Stimulated activated CD4-positive, alpha-beta T cell treated with anti-CD3 and anti-CD28 coated beads, Interleukin-12 subunit alpha, Interleukin-12 subunit beta, amount 100 ng/mL, for 48 hours (primary cell): ENCODE measurements at places on chromosomes 3 and 15.

DNA sequence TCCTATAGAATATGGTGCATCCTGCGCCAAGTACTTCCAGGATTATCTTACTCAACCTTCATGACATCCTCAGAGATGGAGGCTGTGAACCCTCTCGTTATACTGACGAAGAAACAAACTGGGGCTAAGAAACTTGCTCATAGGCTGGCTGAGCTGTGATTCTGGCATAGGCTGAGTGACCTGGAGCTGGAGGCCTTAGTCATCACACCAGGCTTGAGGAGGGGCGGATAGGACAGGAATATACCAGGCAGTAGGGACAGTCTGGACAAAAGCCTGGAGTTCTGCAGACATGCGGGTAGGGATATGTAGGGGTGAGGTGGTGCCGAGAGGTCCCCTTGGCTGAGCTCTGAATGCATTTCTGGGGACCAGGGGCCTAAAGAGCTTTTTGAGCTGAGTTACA is 18.1 kb downstream of the HEMK1 start:
- no peak for DNase-seq

DNA sequence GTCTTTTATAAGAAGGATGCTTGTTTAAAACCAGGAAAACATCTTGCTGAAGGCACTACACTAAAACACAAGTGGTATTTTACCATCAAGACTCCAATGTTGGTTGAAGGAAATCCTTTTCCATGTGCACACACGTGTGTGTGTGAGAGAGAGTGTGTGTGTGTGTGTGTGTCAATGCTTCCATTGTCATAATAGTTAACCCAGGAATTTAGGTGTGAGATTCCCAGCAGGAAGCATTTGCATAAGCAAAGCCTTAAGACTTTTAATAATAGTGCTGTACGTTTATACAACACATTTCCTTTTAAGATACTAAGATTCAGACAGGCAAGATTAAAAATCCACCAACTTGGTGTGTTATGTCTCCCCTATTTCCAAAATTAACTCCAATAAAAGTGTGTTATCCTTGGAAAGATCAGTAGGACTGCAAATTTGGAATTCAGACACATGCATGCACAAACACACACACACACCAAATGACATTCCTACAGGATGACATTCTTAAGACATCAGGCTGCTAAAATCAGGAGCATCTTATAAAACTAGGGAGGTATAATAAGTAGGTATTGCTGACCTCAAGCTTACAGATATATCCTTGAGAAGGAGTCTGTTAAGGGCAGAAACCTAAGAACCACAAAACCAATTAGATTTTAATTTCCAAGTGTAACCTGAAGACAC is 18.3 kb downstream of the LMCD1 start:
- DNase-seq: no peak

DNA sequence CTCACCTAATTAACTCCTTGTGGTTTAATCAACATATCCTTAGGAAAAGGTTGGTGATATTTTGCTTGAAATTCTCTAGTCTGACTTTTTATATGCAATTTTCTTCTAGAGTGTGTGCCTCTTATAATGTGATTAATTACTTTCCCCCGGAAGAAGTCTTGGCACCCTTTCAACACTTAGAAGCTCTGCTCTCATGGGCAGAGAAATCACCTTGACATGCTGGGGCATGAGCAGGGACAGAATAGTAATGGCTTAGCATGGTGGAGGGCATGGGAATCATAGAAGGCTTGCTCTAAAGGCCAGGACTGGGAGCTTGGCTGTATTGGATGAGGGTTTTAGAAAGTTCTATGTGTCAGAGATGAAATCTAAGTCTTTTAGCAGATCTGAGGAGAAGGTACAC is 293.5 kb downstream of the AGBL1 start:
- DNase-seq: no peak

DNA sequence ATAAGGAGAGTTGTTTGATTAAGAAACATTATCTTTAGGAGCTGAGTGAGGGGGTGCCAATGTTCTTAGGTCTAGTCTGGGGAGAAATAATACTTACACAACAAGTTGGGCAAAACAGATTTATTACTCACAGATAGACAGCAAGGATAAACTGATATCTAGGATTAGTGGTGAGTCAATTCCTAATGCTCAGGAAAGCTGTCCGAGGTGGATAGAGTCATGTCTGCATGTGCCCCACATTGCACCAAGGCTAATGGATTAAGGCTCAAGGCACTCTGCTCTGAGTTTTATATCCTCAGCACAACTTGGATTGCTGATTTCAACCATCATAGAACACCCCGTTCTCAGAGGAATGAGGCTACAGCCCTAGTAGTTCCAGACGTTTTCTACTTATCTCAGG is 1042.3 kb downstream of the OTOL1 start:
- no peak for DNase-seq

DNA sequence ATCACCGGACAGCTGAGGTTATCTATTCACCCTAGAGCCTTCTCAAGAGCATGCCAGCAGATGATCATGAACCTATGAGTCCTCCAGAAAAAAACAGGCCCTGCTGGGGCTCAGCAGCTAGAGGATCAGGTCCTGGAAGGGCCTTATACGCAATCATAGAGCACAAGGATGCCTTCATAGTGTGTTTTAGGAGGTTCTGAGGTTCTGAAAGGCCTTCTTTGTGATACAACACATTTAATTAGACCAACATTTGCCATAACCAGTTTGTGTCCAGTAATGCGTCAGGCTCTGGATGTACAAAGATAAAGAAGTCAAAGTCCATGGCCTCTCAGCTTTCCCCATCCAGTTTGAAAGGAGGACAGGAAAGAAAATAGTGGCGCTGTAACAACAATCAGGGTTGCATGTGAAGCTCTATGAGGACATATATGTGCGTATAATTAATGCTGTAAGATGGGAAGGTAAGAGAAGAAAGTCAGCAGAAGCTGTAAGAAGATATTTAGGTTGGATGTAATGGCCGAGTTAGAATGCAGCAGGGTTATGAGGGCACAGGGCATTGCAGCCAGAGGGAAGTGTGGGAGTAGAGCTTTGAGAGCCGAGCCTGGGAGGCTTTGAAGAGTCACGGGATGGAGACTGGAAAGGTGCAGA is 302.6 kb upstream of the TBL1XR1 start:
- DNase-seq: no peak

- DNase-seq: no peak
These were observed 92.0 kb upstream of the GBE1 start for GRCh38 chr3:81853431-81853830.

- no peak for DNase-seq
These were observed 1.8 kb downstream of the CADM2 start for GRCh38 chr3:84960581-84960980.

DNA sequence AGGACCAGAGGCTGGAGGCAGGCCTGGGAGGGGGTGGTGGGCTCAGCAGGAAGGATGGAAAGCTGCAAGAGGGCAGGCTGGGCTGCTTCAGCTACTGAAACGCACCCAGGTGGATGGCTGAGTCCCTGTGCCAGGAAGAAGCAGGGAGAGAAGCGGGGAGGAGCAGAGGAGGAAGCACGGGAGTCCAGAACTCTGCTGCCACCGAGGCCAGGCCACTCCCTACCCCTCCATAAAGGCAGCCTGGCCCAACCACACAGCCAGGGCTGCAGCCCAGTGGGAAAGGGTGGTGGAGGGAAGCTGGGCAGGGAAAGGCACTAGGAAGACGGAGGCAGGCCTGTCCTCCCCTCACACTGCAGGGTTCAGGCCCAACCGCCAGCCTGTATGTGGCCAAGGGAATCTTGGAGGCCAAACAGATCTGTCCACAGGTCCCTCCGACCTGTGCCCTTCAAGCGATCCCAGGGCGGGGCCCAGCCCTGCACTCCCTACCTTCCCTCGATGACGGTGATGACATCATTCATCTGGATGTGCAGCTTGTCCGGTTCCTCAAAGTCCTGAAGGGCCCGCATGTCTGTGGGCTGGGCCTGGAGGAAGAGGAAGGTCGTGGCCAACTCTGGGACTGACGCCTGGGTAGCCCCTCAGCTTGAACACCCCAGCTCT is 30.5 kb downstream of the TNK2 start:
- no peak for DNase-seq

GRCh38 chr3:120407508-120408287 is 43.1 kb downstream of the FSTL1 start:
- DNase-seq: no peak

DNA sequence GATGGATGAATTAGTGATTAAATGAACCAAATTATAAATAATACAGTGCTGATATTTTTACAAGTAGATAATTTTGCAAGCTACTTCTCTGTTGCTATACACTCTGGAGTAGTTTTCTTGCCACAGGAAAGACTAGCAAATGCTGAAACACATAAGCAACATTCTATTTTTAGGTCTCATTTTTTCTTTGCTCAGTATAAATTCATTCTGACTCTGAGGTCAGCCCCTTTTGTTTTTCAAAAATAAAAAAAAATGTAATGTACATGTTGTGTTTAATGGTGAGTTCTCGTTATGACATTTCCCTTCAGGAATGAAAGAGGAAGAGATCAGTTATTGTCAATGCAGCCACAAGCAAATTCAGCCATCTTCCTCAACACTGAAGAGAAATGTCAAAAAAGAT is 24.9 kb downstream of the GJD2 start:
- DNase-seq: no peak

- DNase-seq: no peak
These were observed 178.3 kb downstream of the SUCNR1 start for GRCh38 chr3:152051501-152052404.

- no peak for DNase-seq
These were observed 62.3 kb downstream of the EPHB1 start for GRCh38 chr3:134857356-134857755.

- no peak for DNase-seq
These were observed 777 bp upstream of the EIF4A2 start for GRCh38 chr3:186782542-186783057.

DNA sequence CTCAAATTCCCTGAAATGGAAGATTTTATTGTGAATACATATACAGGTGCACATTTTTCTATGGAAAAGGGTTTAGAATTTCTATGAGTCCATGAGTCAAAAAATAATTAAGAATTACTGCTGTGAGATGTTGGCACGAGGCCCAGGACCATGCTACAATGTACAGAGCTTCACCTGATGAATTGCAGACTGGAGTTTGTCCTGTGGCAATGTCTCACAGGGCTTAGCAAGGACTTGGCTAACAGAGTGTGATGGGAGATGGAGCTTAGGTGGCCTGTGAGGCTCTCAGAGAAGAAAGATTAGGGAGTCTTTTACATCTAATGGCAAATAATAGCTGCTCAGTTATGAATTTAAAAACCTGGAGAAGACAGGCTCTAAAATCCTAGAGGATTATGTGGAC is 219.5 kb upstream of the CBLB start:
- DNase-seq: no peak

GRCh38 chr3:42979044-42979972 is at the start of gene GASK1A:
TSS of gene GASK1A (plus strand) at chr3:42979311. CDS start at chr3:42979643, 332 bp downstream.
- peak; percentile 8 for DNase-seq

GRCh38 chr3:117281371-117281770 is 571.8 kb downstream of the TUSC7 start:
- DNase-seq: no peak

DNA sequence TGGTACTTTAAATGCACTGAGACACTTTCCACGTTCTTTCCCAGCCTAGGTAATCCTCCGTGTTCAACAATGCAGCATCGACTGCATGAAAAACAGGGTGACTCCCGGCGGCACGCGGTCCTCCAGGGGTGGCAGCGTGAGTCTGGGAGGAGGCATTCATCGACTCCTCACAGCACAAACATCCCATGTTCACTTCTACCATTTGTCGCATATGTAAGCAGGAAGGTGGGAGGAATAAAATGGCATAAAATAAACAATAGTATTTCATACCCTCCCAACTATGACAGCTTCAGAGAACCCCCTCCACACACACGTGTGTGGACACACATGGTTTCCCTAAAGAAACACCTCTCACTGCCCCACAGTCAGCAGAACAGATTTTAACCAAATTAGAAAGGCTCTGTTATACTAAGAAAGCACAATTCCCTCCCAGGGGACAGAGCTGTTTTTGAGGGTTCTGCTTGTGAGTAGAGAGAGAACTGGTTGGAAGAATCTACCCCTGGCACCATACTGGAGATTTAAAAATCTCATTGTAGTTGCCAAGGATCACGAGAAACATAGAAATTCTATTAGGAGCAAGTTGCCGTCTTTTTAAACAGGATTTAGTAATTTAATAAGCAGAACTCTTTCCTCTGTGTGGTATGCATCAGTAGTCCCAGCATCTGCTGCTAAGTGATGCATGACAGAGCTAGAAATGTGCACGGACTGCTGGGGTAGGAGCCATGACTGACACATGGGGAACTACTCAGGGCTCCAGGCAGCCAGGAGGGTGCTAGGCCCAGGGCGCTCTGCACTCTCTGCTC is 6.0 kb downstream of the FAM43A start:
- DNase-seq: no peak

DNA sequence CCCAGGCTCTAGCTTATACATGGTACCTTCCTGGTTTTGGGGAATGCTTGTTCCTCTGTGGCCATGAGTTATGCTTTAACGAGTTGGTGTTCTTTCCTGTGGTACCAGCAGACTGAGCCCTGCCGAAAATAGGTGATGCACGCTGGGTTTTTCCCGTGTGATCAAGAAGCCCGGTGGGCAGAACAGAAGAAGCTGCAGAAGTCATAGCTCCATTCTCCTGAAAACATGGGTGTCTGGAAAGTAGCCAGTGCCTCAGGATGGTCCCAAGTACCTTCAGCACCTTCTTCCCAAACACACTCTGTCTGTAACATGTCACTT is 25.2 kb downstream of the MAPKBP1 start:
- DNase-seq: no peak

- DNase-seq: no peak
These were observed 249.4 kb upstream of the TPM1 start for GRCh38 chr15:62792986-62793751.

DNA sequence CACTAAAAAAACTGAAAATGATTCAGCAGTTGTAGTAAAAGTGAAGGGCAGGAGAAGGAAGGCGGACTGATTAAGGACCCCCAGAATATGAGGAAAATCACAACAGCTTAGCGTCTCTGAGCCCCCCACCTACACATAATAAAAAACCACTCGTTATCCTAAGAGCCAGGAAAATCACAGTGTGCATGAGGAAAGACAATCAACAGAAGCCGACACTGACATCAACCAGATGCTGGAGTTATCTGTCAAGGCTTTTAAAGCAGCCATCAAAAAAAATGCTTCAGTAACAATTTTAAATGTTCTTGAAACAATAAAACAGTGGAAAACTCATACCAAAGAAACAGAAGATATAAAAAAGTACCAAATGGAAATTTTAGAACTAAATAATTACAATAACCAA is 9.7 kb upstream of the CXCR6 start:
- DNase-seq: no peak

GRCh38 chr3:179473565-179473964 is 22.3 kb upstream of the GNB4 start:
- DNase-seq: no peak

- no peak for DNase-seq
These were observed 1.3 kb downstream of the ATXN7 start for GRCh38 chr3:63864965-63865327.

- no peak for DNase-seq
These were observed 86.8 kb downstream of the CYP19A1 start for GRCh38 chr15:51251556-51251955.

GRCh38 chr15:74396445-74397238 is 29.2 kb upstream of the CYP11A1 start:
- no peak for DNase-seq

- peak; percentile 23 for DNase-seq
These were observed 62.1 kb upstream of the SLC6A11 start for GRCh38 chr3:10753964-10754363.
